ENCODE measurements at places on chromosomes 1 and 21. TPM values are rescaled to one million over a fixed set of nuclear protein-coding genes. Genes with fewer than 3 reads are reported as not detected.

S100A12 gene
- not detected for total RNA-seq

PLA2G2F gene
- not detected for total RNA-seq

CD247 gene
- total RNA-seq: not detected

EDEM3 gene
- total RNA-seq: 42.2 TPM

ASCL5 gene
- total RNA-seq: not detected

ZMPSTE24 gene
- total RNA-seq: 68.7 TPM

CLDN8 gene
- not detected for total RNA-seq

NBPF20 gene
- total RNA-seq: 2.3 TPM

LRP8 gene
- total RNA-seq: 12.6 TPM

OR2L13 gene
- total RNA-seq: not detected

ADAM30 gene
- total RNA-seq: not detected

PLXNA2 gene
- total RNA-seq: 5.8 TPM

FMO4 gene
- 40.0 TPM for total RNA-seq

DISC1 gene
- total RNA-seq: 11.7 TPM

CD244 gene
- total RNA-seq: not detected

FLG2 gene
- not detected for total RNA-seq

MFAP2 gene
- total RNA-seq: 88.9 TPM

FAM131C gene
- 0.65 TPM for total RNA-seq

CHAF1B gene
- total RNA-seq: 2.3 TPM

PTGFRN gene
- 54.5 TPM for total RNA-seq

GPATCH3 gene
- total RNA-seq: 9.5 TPM

AGT gene
- 7.8 TPM for total RNA-seq

ATP1A2 gene
- not detected for total RNA-seq

RAVER2 gene
- total RNA-seq: 16.6 TPM

RIMKLA gene
- not detected for total RNA-seq

PYGO2 gene
- total RNA-seq: 17.2 TPM

DCDC2B gene
- total RNA-seq: not detected

BRINP3 gene
- 0.16 TPM for total RNA-seq

OR4F16 gene
- total RNA-seq: not detected

PPCS gene
- 49.9 TPM for total RNA-seq

FAM167B gene
- 2.7 TPM for total RNA-seq

C1orf210 gene
- total RNA-seq: not detected

MROH9 gene
- total RNA-seq: 0.36 TPM

FBXO28 gene
- total RNA-seq: 31.7 TPM

IPO13 gene
- 26.4 TPM for total RNA-seq

DISP3 gene
- total RNA-seq: not detected

OR6N1 gene
- not detected for total RNA-seq

RUNX3 gene
- total RNA-seq: 12.3 TPM

ABCG1 gene
- under 0.01 TPM for total RNA-seq

AGBL4 gene
- total RNA-seq: under 0.01 TPM

SCYL3 gene
- 9.6 TPM for total RNA-seq

LMX1A gene
- total RNA-seq: not detected

GREM2 gene
- 4.3 TPM for total RNA-seq

NUCKS1 gene
- total RNA-seq: 160 TPM

HMCN1 gene
- total RNA-seq: 427 TPM

CD160 gene
- not detected for total RNA-seq

SELP gene
- not detected for total RNA-seq

C8B gene
- not detected for total RNA-seq

All from hair follicle dermal papilla cell (primary cell).